Activated CD4-positive, CD25-positive, alpha-beta regulatory T cell treated with anti-CD3 and anti-CD28 coated beads, Interleukin-2, amount 50 U/mL, for 24 hours (primary cell): ENCODE measurements at places on chromosomes 5 and 9.
A peak's percentile ranks its signal among the peaks of the same experiment; 100 is the strongest.

DNA sequence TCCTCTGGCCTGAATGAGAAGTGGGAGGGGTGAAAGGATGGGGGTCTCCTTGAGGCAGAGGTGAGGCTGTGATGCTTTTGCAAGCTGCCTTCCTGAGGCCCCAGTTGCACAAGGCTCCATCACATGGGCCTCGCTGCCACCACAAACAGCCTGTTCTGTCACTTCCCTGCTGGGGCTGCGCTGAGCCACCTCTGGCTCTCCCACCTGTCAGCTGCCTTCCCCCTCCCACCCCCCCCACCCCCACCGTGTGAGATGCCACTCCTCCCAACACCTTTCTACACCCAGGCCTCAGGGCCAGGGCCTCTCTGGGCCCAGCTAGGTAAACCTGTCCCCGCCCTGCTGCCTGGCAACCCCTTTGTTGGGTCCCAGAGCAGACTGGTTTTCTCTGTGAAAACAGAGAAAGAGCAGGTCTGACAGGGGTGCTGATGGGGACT lies 4.5 kb upstream of the PDLIM4 start:
- ATAC-seq = no peak

DNA sequence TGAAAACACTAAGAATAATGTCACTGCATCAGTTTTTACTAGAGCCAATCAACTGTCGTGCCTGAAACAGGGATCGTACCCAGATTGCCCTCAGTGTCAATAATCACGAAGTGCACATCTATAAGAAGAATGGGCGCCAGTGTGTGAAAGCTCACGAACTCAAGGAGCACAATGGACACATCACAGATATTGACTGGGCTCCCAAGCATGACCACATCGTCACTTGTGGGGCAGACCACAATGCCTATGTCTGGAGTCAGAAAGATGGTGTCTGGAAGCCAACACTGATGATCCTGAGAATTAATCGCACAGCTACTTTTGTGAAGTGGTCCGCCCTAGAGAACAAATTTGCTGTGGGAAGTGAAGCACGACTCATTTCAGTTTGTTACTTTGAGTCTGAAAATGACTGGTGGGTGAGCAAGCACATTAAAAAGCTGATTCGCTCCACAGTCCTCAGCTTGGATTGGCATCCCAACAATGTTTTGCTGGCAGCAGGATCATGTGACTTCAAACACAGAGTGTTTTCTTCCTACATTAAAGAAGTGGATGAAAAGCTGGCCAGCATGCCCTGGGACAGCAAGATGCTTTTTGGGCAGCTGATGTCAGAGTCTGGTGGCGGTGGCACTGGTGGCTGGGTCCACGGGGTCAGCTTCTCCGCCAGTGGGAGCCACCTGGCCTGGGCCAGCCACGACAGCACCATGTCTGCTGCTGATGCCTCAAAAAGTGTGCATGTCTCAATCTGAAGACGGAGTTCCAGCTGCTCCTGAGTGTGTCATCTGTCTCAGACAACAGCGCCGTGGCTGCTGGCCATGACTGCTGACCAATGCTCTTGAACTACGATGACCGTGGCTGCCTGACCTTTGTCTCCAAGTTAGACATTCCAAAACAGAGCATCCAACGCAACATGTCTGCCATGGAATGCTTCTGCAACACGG lies 32.2 kb downstream of the NSA2 start:
- no peak for ATAC-seq

DNA sequence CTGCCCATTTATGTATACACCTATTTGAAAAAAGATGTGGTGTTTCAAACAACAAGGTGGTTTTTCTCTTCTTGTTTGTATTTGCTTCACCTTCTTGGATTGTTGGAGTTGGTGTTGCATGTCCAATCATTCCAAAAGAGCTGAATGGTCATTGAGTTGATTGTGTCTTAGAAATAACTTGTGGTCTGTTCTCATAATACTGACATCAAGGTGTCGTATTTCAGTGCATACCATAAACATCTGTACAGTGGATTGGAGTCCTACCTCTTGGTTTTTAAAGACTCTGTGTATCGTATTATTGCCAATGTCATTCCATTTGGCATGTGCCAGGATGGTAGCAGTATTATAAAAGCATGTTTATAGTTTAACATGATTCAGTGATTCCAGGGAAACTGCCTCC lies 73.2 kb downstream of the TRIO start:
- no peak for ATAC-seq

DNA sequence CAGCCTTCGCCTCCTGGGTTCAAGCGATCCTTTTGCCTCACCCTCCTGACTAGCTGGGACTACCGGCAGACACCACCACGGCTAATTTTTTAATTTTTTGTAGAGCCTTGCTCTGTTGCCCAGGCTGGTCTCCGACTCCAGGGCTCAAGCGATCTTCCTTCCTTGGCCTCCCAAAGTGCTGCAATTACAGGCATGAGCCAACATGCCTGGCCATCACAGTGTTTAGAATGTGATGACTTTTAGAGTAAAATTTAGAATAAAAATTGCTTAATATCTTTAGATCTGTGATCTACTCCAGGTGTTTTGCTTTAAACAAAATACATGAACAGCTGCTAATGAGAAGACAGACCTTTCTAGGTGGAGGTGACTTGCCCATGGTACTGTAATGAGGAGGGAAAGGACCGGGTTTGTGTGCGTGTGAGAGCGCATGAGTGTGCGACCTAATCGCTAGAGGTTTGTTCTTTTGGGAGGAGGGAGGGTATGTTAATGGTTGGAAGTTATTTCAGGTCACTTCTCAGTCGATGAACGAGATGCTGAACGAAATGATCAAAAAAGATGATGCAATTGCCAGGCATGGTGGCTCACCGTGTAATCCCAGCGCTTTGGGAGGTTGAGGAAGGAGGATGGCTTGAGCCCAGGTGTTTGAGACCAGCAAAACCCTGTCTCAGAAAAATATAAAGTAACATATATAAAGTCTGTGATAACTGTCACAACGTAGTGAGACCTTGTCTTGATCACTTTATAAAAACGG lies 2.0 kb downstream of the CNOT6 start:
- ATAC-seq = no peak

- peak; percentile 82 for ATAC-seq
These were observed 15.0 kb downstream of the TENT4A start for GRCh38 chr5:6728011-6728794.

- no peak for ATAC-seq
These were observed 15.8 kb downstream of the VAV2 start for GRCh38 chr9:133976191-133976861.

DNA sequence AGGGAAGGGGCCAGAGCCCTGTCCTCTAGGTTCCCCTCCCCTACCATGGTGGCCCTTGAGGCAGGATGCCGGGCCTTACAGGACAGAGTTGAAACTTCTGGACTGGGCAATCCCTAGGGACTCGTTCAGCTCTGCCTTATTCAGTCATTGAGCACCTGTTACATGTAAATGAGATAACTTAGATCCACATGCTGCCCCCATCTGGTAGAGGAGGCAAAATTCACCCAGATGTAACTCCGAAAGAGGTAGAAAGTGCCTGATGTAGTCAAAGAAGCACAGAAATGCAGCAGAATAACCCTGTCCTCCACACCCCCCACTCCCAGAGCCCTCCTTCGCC lies 1.5 kb downstream of the GGTA1 start:
- ATAC-seq = peak; percentile 56

DNA sequence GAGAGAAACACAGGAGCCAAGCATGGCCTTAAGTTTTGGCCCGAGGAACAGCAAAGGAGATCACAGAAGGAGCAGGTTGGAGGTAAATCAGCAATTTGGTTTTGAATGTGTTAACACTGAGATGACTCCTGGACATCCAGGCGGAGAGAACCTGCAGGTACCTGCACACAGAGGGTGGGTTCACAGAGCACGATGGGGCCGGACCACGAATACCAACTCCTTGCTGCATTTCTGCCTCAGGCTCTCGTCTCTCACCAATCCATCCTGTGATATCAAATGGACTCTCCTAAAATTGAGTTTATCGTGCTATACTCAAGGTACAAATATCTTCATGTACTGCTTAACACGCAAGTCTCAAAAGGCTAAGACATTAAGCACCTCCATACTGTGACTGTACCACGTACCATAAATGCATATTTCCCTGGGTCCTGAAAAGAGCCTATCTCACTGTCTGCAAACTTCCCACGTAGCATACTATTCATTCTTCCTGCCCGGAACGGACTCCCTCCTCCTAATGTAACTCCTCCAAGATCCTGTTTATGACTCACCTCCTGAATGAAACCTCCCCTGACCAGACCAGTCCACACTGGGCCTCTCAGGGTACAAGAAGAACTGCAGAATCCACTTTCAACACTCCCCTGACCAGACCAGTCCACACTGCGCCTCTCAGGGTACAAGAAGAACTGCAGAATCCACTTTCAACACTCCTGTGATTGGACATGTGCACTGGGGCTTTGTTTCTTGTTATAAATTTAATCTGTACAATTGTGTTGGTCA lies 380.8 kb upstream of the RFX3 start:
- ATAC-seq = no peak

DNA sequence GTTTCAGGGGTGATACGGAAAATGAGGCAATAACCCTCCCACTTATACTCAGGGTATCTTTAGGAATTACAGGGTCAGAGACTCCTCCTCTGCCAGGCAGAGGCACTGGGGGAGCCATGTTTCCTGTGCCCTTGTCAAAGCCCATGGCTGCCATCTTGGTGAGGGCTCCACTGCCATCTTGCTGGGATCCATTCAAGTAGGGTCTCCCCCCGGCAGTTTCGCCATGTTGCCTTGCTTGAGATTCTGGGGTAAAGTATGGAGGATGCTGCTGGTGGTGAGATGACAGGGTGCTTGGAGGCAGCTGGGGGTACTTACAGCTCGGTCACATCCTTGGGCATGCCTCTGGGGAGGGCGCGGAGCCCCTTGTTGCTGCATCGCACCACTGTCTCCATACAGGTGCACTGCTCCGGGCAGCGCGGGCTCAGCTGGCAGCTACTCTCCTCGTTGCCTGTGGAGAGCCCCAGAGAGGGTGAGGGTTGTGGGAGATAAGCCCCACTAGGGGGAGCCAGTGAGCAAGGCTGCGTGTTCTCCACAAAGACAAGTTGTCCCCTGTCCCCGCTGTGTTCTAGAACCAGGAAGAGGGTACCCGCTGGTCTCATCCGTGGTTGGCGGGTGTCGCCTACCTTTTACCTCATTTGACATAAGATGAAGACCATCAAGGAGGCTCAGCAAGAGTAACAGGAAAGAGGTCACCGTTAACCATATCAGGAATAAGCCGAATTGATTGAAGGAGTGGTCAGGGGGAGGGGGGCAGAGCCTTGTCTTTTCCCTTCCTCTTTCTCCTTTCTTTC lies 169.0 kb upstream of the PANK3 start:
- no peak for ATAC-seq

DNA sequence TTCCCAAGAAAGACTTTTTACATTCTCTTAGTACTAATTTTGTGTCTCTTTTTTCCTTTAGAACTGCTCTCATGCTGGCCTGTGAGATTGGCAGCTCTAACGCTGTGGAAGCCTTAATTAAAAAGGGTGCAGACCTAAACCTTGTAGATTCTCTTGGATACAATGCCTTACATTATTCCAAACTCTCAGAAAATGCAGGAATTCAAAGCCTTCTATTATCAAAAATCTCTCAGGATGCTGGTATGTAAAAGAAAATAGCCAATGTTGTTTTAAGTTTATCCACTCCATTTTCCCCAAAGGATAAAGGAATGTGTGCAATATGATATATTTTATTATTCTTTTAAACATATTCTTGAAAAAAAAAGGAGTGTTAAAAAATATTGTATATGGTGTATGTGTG lies 27.3 kb upstream of the TTC23L start:
- no peak for ATAC-seq

DNA sequence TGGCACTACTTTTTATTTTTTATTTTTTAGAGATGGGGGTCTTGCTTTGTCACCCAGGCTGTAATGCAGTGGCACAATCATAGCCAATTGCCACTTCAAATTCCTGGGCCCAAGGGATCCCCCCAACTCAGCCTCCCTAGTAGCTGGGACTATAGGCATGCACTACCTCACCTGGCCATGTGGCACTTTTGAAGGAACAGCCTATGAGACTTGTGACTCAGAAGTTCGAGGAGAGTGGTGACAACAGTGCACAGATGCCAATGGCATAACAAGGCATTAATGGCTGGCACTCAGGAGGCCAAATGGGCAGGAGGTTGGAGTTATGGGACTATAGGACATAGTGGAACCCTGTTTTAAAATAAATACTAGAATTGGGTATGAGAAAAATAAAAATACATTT lies 33.7 kb downstream of the ANKRD31 start:
- no peak for ATAC-seq

- peak; percentile 17 for ATAC-seq
These were observed 133.1 kb upstream of the POU5F2 start for GRCh38 chr5:93874491-93874890.

GRCh38 chr5:158233735-158234322 lies 374.9 kb upstream of the CLINT1 start:
- no peak for ATAC-seq

GRCh38 chr5:57382655-57383054 lies 100.0 kb downstream of the ACTBL2 start:
- ATAC-seq = no peak

DNA sequence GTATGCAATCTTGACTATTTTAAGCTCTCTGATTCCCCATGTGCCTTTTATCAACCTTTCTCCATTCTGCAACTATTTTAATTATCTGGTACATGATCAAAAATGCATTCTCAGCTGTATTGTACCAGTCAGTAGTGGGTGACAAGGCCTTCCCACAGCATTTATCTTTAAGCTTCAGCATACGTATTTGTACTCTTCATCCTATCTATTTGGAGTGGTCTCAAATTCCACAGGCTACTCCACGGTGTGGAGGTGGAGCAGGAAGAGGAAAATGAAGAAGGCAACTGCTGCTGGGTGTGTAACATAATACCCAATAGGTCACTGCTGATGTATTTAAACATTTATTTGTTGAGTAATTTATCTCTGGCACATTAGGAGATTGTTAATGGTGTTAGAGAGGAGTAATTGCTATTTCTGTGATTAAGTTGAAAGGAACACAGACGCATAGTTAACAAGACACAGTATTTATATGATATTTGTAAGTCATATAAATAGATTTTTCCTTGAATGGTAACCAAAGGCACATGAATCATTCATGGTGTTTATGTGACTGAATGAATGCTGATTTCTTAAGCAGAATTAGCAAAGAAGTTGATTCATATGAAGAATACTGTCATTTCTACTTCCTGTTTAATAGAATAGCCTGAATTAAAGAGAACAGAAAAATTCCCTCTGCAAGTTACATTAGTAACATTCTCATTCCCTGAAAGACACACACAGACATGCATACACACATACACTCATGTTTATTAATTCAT lies 153.8 kb upstream of the NR3C1 start:
- ATAC-seq = peak; percentile 68

DNA sequence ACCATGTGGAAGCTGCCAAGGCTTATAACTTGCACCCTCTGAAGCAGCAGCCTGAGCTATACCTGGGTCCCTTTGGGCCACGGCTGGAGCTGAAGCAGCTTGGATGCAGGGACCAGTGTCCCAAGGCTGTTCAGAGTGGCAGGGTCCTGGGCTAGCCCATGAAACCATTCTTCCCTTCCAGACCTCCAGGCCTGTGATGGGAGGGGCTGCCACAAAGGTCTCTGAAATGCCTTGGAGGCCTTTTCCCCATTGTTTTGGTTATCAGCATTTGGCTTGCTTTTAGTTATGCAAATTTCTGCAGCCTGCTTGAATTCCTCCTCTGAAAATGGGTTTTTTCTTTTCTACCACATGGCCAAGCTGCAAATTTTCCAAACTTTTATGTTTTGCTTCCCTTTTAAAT lies 433.7 kb upstream of the ACO1 start:
- ATAC-seq = no peak

GRCh38 chr5:171579976-171580411 lies 160.5 kb downstream of the FGF18 start:
- ATAC-seq = no peak
